ENCODE measurements at places on chromosomes 5 and 9.

DNA sequence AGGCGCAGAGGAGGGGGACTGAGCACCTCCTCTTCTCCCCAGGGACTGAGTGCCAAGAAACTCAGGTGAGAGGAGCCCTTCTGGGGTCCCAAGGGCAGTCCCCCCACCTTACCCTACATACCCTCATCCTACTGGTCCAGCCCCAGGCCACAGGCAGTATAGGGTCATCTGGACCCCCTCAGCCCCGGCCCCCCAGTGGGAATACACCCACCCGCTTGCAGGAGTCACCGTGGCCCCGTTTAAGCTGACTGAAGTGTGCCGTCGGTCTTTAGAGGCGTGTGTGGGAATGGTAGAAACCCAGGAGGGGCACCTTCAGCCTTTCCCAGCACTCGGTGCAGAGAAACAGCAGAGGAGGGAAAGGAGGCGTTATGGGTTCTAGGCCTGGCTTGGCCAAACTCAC is 30.8 kb downstream of the COL15A1 start:
- DNase-seq = no peak

DNA sequence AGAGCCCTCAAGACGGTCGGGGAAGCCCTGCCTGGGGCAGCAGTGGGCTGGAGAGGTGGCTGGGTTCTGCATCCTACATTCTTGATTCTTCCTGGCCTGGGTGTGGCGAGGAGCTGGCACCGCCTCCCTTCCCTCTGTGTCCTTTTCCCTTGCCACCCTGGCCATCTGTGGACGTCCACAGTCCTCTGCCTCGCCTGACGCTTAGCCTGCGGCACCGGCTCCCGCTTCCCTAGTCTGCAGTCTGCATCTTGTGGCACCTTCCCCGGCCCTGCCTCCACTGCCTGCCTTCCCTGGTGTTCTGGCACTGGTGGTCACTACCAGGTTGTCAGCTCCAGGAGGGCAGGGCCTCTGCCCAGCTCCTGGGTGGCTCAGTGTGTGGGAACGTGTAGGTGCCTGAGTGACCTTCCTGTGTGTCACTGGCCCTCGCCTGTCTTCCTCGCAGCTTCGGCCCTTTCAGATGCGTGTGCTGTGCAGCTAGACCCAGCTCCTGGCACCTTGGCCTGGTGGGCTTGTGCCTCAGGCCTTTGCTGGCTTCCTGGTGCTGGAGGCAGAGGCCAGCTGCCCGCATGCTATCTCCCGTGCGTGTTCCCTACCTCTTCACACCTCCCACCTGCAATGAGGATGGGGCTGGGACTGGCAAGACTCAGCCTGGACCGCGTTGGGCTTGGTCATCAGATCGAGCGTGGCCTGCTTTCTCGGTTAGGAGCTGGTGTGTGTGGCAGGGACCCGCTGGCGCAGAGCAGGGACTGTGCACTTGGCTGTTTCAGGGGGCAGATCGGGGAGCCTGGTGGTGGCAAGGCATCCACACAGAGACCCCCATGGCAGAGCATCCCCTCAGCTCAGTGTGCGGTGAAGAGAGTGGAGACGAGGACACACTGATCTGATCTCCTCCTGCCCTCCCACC is 20.9 kb downstream of the TRAF2 start:
- DNase-seq = no peak

GRCh38 chr9:84975926-84976325 is 306.4 kb downstream of the NTRK2 start:
- no peak for DNase-seq

GRCh38 chr9:6113819-6114218 is 98.4 kb upstream of the RANBP6 start:
- no peak for DNase-seq

DNA sequence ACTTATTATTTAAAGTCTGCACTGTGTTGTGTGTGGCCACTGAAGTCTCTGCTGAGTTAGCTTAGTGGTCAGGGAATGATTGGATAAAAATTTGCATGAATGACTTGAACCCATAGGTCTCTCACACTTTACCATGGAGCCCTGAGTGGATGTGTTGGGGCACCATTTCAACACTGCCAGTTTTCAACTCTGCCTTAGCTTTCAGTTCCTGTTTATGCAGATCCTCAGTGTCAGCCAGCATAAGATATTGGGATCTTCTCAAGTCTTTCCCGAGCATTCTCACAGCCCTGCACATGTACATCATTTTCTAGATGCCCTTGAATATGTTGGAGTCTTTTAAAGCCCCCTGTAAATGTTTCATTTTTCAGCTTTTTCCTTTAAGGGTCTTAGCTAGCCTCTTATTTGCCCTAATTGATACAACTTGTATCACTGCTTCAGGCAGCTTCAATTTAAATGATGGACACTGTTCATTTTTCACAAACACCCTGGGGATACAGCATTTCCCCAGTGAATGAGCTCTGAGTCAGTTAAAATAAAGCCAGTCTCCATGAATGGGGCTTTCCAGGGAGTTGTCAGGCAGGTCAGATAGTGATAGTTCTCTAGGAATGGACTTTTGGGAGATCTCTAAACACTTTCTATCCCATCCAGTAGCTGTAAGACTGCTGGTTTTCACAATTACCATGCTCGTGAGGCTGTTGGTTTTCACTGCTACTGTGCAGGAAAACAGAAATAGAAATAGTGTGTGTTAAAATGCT is 211.9 kb upstream of the PAPPA start:
- no peak for DNase-seq

- no peak for DNase-seq
Observed at GRCh38 chr9:73202980-73203379, 51.3 kb downstream of the ANXA1 start.

GRCh38 chr9:136210276-136210675 is 5.3 kb upstream of the LHX3 start:
- no peak for DNase-seq

DNA sequence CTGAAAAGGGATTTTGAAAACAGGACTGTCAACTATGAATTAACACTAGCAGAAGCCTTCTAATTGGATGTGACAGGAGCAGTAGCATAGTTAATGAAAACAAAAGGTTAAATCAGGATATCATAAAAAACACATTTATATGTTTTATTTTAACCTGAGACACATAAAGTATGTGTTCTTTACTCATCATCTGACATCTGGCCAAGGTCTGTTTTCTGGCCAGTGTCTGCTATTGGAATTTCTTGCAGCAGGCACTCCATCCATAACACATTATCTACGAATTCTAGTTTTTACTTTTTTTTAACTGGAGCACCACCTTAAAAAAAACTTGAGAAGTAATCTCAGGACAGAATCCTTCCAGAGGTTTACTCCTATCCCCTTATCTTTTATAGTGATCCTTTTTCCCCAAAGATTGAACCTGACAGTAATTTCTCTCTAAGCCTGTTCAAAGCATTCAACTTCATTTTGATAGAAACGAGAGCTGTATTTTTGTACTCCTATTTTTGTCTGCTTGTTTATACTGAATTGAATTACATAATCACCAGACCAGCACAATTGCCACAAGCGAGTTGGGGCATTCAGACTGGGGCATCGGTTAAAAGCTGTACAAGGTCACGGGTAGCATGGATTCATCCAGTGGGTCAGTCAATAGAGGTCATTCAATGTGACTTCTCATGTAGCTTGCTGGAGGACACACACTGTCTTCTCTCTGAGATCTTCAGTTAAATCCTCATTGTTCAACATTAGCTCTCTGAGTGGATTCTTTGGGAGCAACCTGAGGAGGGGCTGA is 205.6 kb upstream of the CLINT1 start:
- DNase-seq = no peak

DNA sequence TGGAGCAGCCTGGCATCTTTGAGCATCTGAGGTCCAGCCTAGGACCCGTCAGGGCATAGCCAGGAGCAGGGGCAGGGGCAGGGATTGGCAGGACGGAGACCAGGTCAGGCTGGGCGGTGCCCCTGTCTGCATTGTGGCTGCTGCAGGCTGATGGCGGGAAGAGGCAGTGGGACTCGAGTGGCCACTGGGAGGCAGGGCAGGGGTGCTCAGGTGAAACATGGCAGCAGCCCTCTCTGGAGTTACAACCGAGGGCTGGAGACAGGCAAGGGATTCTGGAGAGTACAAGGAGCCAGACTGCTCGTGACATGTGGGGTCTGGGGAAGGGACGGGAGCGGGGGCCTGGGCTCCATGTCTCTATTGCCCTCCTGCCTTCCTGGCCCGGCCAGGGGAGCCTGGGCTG is 97.4 kb upstream of the RAPGEF1 start:
- DNase-seq = no peak

Data from stimulated activated CD4-positive, alpha-beta T cell treated with anti-CD3 and anti-CD28 coated beads, Interleukin-12 subunit alpha, Interleukin-12 subunit beta, amount 100 ng/mL, for 4 hours (primary cell).